Caki2 (cell line): ENCODE measurements at places on chromosomes 13 and 19.
A peak's percentile ranks its signal among the peaks of the same experiment; 100 is the strongest.

DNA sequence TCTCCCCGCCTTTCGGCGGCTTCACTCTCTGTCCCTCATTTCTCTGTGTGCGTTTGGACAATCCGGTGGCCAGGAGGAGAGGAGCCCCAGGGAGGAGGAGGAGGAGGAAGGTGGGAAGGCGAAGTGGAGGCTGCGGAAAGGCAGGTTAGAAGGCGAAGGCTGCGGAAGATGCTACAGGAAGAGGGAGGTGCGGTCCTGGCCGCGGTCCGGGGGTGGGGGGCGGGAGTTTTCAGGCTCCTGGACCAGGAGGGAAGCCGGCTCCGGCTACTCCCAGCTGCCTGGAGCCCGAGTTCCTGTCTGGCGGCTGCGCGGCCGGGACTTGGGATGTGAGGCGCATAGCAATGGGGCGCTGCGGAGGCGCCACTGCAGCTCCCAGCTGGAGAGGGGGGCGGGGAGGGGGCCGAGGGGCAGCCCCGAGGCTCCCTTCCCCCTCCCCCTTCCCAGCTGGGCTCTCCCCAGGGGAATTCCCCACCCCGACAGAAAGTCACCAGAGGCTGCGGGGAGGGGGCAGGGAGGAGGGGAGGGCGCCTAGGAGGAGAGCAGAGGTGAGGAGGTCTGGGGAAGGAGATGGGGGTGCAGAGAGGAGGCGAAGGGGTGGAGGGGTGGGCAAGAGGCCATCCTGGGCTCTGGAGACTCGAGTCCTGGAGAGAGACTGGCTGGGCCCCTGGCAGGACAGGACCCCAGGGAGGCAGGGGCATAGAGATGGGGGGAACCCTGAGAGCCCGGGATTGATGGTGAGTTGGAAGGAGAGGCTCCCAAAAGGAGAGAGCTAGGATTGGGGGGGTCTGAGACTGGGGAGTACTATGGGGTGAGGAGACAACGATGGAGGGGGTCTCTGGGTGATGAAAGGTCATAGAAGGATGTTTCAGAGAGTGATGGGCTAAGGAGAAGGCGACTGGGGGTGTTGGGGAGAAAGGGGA lies 2.0 kb downstream of the LRRC4B start:
- DNase-seq, result no peak

- no peak for DNase-seq
Observed at GRCh38 chr19:50723069-50723468, at the start of gene CLEC11A. CLEC11A (plus strand) TSS chr19:50723364; CDS start chr19:50723526, 162 bp downstream.

- no peak for DNase-seq
Observed at GRCh38 chr13:98325724-98326123, 148.7 kb upstream of the RNF113B start.

GRCh38 chr19:7272856-7273578 lies 21.2 kb downstream of the INSR start:
- DNase-seq, result no peak

DNA sequence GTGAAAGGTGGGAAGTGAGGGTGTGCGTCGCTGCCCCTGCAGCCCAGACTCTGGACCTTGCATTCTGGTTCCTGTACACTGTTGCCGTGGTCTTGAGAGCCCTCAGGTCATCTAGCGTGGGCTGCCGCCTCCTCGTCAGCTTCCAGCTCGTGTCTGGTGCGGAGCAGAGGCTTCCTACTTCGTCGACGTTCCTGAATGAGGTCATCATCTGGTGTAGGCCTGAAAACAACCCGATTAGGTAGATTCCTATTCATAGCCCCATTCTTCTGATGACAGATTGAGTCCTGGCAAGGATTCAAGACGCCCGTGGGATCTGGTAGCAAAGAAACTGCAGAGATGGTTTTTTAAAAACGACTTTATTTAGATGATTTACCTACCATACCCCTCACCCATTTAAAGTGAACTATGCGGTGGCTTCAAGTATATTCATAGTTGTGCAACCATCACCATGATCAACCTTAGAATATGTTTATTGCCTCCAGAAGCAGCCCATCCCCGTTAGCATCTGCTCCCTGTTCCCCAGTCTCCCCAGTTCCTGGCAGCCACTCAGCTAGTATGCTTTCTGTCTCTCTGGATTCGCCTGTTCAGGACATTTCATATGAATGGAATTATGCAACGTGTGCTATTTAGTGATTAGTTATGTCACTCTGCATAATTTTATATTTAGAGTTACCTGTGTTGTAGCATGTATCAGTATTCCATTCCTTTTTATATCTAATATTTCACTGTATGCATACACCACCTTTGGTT lies 13.8 kb downstream of the NAXD start:
- no peak for DNase-seq

DNA sequence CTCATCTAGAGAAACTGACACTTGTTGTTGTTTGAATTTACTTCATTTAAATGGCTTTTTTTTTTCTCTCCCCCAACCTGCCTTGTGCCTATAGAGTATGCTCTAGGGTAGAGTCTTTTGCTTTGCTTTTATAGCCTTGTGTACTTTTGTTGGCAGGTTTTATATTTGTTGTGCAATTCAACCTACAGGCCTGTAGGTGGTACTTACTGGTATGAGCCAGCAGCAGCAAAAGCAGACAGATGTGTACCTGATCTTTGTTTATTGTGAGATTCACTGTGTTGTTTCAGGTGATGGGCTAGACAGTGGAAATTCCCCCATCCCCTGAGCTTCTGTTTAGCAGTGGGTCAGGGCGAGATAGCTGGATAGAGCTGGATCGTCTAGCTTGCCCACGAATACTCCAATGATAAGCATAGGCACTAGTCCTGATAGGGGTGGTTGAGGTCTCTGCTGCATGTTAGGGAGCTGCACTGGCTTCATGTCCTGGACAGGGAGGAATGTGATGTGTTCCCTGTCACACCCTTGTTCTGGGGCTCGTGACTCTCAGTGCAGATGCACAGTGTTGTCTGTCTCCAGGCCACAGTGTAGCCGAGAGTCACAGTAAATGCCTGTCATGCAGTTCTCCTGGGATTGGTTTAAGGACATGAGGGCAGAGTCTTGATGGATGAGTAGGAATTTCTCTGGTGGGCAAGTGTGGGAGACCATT lies 21.3 kb downstream of the DNAJC3 start:
- DNase-seq, result no peak

DNA sequence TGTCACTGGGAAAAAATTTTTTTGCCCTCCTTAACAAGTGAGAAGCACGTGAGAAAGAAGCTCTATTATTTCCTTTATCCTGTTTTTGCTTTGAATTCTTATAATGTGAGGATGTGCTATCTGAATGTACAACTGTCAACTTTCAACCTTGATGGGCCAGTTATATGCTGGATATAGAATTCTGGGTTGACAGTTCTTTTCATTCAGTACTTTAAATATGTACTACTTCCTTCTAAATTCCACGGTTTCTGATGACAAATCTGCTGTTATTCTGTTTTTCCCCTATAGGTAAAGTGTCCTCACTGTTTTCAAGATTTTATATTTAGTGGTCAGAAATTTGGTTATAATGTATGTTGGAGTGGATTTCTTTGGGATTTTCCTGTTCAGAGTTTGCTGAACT lies 29.9 kb downstream of the ZDHHC20 start:
- DNase-seq, result no peak

DNA sequence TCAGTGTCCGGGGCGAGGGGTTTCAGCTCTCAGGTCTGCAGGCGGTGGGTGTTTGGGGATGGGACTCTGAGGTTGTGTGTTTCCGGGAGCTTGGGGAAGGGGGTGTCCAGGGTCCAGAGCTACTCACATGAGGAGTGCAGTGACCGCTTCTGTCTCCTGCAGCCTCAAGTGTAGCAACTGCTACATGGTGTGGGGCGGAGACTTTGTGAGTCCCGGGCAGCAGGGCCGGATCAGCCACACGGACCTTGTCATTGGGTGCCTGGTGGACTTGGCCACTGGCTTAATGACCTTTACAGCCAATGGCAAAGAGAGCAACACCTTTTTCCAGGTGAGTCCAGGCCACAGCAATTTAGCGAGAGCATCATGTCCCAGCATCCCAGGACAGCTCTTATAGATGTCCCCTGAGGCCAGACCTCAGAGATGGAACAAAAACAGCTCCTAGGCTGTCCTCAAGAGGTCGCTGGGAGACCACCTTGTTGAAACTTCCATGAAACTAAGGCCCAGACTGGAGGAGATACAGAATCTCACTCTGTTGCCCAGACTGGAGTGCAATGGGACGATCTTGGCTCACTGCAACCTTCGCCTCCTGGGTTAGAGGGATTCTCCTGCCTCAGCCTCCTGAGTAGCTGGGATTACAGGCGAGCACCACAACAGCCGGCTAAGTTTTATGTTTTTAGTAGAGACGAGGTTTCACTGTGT lies 44.9 kb downstream of the RYR1 start:
- DNase-seq, result peak; percentile 33

DNA sequence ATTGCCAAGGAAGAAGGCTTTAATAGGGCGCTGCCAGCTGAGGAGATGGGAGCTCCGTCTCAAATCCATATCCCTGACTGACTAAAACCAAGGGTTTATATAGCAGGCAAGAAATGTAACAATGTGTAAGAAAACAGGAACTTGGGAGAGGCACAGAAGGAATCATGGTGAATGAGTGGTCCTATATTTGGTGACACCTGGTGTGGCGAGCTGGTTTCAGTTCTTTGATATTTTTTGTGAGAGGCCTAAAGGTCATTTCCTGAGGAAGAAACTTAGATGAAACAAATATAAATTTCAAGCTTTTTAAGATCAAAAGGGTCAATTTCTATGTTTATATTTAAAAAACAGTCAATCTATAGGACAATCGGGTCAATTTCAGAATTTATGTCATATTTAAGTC lies 826.3 kb downstream of the SLITRK6 start:
- no peak for DNase-seq

- DNase-seq, result no peak
Observed at GRCh38 chr13:111339366-111340143, 19.1 kb downstream of the TEX29 start.

- no peak for DNase-seq
Observed at GRCh38 chr13:96551546-96551945, 442.7 kb downstream of the OXGR1 start.

- no peak for DNase-seq
Observed at GRCh38 chr13:105336706-105337576, 1198.5 kb downstream of the EFNB2 start.

DNA sequence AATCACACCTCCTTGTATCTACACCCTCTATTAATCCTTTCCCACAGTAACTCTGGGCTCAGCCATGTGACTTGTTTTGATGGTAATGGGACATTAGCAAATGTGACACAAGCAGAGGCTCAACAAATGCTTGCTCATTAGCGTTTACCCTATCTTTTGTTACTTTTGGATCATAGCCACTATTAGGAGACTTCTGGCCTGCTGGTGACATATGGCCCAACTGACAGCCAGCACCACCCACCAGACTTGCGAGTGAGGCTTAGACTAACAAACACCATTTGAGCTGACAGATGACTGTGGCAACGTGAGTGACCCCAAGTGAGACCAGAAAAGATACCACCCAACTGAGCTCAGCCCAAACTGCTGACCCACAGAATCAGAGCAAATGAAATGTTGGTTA lies 154.1 kb downstream of the OLFM4 start:
- no peak for DNase-seq
